WERI-Rb-1 (cell line): ENCODE measurements at places on chromosomes 12 and 14.

- DNase-seq = no peak
Measured at GRCh38 chr14:60925286-60925685, 55.6 kb downstream of the TRMT5 start.

- no peak for DNase-seq
Measured at GRCh38 chr14:101405171-101405883, 156.0 kb upstream of the DIO3 start.

- DNase-seq = no peak
Measured at GRCh38 chr14:61531465-61532122, 163.7 kb upstream of the HIF1A start.

GRCh38 chr14:104939666-104940410 is 15.2 kb downstream of the PLD4 start:
- no peak for DNase-seq

GRCh38 chr12:106051853-106052531 is 86.8 kb downstream of the NUAK1 start:
- no peak for DNase-seq

DNA sequence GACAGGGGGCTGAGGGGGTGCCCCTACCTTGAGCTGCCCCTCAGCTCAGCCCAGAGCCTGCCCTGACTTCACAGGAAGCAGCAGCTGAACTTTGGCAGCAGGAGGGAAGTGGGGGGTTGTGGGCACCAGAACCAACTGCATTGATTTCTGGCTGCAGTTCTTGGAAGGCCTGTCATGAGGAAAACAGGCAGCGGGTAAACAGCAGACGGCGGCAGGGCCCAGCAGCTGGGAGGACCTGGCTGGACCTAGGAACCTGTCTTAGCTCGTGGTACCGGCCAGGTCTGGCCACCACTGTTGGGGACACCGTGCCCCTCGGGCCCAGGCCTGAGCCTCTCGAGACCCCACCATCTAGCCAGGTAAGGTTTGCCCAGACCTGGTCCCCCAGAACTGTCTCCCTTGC is 154.2 kb upstream of the MYL2 start:
- no peak for DNase-seq

DNA sequence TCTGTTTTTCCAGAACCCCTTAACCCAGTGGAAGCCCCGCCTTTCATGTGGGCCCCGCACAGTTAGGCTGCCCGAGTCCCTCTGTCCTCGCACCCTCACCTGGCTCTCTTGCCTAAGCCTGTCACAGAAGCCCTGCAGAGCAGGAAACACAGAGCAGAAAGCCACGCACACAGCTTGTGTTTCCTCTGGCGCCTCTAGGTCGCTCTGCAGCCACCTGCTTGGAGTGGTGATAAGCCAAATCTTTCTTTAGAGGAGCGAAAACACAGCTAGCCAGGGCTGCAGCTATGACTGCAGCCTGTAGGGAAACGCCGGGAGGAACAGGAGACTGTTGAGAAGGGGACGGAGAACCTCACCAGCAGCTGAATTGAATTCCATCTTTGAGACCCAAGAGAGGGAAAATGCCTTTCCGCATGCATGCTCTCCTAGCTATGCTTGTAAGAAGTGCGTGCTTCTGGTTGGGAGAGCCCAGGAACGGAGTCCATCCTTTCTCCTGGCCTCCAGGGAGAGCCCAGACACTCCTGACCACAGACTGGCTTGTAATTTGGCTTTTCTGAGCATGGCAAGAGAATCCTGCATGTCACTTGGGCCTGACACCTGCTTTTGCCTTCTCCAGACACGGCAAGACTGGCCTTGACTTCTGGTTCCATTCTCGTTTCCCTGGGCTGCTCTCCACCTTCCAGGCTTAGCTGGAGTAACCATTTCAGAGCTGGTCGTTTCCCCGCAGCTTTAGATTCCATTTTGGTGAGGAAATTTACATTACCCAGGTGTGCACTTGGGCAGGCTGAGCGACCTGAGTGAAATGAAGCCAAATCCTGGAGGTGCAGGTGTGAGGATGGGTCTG is 301.6 kb downstream of the CACNA1C start:
- peak; percentile 72 for DNase-seq

DNA sequence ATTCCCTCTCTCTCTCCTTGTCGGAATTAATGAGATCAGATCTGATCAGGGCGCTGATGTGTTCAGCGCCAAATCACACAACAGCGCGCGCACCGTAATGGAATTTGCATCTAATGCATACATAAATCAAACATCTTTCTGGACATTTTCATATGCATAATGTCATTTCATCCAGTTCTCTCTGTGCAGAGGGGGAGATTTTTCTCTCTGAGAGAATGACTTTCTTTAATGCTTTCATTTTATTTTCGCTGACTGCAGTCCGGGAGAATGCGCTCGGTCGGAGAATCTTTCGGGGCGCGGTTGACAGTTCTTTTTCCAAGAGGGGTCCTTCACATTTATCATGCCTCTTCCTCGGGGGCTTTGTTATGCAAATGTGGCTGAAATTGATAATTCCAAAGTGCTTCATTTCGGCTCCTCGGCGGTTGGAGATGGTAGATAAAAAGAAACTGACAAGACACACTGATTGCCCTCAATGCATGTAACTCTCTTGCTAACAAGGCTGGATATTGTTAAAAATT is 615.9 kb downstream of the VRK1 start:
- no peak for DNase-seq

- DNase-seq = no peak
Measured at GRCh38 chr12:67410246-67410645, 141.1 kb downstream of the CAND1 start.

DNA sequence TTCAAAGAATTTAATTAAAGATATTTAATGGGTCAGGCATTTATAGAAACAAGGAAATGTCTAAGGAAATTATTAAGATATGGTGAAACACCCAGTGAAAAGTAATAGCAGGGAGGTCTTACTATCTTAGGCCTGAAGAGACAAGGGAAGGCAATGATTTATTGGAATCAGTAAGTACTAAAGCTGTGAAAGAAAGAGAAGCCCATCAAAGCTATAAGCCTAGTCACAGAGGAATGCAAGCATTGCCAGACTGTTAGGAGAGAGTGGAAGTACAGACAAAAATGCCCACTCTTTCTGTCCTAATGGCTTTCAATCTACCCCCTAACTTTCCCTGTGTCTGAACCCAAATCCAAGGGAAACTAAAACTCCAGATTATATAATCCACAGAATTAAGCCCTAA is 69.2 kb upstream of the PIK3C2G start:
- DNase-seq = no peak

DNA sequence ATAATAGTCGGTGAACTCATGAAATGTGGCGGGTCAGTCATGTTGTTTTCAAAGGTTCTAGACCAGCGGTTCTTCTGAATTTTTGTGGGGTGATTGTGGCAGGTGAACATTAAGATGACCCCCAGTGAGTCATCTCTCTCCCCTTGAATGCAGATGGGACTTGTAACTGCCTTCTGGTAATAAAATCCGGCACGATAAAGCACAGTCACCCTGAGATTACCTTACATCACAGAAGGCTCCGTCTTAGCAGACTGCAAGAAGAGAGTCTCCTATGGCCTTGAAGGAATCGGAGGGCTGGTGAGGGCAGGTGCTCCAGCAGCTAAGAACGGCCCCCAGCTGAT is 189.6 kb downstream of the FOXN3 start:
- DNase-seq = no peak

GRCh38 chr14:24958271-24958670 is 91.7 kb downstream of the STXBP6 start:
- DNase-seq = no peak

GRCh38 chr14:70027785-70028428 is 148.7 kb downstream of the SMOC1 start:
- DNase-seq = peak; percentile 83

- DNase-seq = peak; percentile 80
Measured at GRCh38 chr14:24058951-24059475, 7.2 kb downstream of the CARMIL3 start.

DNA sequence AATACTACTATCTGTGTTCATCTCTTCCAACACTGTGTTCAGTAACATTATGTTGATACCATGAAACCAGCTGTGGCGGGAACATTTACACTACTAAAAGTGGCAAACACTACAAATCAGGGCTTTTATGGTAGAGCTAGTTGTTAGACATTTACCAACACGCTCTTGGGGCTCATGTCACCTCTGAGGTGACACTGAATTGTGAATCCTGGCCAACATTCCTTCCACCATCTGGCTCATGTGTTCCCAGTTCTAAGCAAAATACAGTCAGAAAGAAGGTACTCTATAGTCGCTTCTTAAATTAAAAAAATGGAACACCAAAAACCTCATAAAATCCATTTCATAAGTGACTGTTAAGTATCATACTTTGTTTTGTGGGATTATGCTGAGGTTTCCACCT is 436.6 kb downstream of the FUT8 start:
- no peak for DNase-seq

DNA sequence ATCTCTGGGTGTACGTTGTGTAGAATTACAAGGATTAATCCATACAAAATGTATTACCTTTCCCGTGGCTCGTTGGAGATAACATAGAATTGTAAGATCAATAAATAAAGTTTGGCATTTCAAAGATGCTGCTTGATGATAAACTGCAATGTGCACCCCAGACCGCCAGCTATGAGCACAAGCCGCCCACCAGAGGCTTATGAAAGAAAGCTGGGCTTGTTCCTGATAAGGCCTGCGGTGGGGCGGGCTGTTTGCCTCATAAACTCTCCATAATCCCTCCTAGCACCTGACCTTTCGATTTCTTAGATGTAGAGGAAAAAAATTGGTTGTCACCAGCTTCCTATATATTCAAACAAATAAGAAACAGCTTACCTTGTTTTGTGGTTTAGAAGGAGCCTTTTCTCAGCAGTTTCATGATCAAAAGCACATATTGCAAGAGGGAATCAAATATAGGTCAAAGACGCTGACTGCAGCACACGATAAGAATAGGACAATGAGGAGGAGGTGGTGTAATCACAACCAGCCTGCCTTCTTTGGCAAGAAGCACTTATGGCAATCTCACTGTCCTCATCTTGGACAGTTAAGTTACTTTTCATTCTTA is 293.6 kb downstream of the RMST start:
- no peak for DNase-seq
